ENCODE measurements at places on chromosomes 5 and 9.

DNA sequence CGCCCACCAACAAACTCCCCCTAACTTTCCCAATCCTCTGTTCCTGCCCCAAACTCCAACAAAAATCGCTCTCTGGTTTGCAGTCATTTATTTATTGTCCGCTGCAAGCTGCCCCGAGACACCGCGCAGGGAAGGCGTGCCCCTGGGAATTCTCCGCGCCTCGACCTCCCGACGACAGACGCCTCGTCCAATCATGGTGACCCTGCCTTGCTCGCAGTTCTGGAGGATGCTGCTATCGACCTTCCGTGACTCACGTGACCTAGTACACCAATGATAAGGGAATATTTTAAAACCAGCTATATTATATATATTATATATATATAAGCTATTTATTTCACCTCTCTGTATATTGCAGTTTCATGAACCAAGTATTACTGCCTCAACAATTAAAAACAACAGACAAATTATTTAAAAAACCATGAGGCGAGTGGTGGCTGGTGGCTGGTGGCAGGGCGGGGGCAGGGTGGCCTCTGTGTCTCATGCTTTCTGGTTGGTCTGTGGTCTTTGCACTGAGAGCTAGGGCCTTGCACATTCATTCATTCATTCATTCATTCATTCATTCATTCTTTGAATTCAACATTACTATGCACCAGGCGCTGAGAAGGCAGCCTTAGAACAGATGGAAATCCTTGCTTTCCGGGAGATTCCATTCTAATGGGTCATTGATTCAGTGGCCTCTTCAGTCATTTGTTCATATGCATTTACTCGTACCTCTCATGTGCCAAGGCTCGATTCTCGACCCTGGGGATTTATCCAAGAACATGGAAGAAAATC lies 37.9 kb downstream of the FGF18 start:
- DNase-seq: no peak

DNA sequence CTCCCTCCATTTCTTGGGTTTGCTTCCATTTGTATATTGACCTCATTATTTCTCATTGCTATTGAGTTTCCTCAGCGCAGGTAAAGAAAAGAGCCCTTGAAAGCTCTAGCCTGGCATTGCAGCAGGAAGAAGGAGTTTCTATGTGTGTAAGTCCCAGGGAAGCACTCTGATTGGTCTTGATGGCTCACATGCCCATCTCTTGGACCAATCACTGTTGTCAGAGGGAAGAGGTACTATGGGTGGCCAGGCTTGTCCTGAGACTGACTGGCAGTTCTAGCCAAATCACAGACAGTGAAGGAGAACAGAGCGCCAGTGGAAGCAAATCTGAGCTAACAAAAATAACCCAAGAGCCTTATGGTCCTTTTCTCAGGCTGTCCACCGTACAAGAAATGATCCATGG lies 219.0 kb downstream of the PAX5 start:
- no peak for DNase-seq

DNA sequence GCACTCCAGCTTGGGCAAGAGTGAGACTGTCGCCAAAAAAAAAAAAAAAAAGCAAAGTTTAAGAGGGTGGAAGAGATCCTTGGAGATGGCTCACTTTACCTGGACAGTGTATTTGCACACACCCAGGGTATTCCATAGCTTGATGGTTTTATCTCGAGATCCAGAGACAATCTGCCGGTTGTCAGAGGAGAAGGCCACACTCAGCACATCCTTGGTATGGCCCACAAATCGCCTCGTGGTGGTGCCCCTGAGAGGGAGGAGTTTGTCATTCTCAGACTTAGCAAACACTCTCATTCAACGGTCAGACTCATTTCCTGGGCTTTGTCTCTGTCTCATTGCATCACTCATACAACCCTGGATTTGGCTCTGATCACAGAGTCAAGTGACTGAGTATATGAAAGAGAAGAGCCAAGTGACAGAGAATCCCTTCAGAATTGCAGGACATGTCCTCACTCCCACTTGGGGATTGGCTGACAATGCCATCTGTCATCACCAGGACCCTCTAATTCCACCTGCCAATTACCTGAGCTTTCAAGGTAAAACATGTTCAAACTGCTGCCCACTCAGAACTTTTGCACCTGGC lies 2.2 kb downstream of the RACK1 start:
- peak; percentile 42 for DNase-seq

DNA sequence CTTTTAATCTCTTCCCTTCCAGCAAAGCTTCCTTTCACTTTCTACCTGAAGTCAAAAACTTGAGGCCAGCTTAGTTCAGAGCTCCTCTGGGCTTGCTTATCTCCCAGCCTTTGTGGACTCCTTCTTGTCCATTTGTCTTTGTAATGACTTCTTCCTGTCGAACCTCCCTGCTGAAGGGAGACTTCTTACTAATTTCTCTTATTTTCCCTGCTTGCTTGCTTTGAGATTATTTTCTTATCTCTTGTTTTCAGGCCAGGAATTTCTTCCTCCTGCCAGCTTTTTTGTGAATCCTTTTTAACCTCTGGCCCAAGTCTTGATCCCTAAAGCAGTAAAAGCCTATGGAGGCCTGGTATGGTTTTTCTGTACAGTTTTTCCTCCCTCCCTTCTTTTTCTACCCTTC lies 46.8 kb upstream of the DHFR start:
- no peak for DNase-seq

GRCh38 chr9:120336021-120336752 lies 243.8 kb downstream of the CDK5RAP2 start:
- DNase-seq: no peak

- no peak for DNase-seq
Observed at GRCh38 chr5:131988601-131989000, 22.9 kb downstream of the ACSL6 start.

- no peak for DNase-seq
Observed at GRCh38 chr9:137960496-137960895, 82.9 kb downstream of the CACNA1B start.

All from CD4-positive, alpha-beta T cell treated with Interleukin-1 beta for 1 hour (primary cell).